ENCODE measurements at places on chromosomes 4 and X.

GRCh38 chr4:177235026-177235425 is 74.6 kb upstream of the NEIL3 start:
- no peak for DNase-seq

DNA sequence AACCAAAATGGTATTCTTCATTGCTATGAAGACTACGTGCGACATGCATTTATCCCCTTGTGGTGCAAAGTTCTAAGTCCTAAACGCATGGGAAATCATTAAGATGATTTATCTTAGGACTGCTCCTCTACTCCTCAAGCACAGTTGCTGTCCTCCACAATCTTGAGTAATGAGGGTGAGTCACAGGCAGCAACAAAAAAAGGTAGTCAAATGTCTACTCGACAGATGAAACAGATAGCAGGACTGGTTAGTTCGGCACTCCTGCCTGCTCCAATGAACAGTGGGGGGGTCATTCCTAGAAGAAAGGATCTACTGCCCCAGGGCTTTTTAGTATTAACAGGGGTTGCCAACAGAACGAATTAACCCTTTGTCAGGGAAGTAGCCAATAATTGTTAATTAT is 233.7 kb upstream of the FGF13 start:
- no peak for DNase-seq

DNA sequence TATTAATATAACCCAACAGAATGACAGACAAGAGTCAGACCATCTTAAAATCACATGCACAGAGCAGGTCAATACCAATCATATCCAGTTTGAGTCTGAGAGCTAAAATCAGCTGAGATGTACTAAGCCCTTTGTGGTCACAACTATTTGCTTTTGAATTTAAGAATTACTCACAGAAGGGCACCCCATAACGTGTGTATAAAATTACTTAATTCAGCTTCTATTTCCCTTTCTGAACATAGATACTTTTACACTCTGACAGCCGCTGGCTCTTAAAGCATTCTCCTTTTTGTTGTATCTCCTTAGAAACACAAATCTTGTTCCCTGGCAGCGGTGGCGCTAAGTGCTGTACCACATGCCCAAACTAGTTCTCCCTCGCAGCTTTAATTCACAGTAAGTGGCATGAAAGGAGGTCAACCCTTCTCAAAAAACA is 14.8 kb upstream of the PPARGC1A start:
- DNase-seq, result peak; percentile 10

DNA sequence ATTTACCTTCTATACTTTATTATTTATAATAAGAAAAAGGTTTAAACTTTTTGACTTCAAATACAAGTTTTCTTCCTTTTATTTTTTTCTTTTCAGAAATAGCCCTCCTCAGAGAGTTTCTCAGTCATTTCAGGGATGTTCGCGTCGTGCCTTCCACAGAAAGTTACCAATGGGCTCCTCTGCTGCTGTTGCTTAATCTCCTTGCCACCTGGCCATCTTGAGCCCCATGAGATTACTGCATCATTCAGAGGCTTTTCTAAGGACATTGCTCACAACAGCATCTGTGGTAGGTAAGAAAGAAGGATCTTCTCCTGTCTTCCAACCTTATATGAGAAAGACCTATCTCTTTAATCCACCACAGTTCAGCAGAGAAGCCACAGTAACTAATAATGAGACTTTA is 1361.9 kb upstream of the ADGRL3 start:
- DNase-seq, result no peak

DNA sequence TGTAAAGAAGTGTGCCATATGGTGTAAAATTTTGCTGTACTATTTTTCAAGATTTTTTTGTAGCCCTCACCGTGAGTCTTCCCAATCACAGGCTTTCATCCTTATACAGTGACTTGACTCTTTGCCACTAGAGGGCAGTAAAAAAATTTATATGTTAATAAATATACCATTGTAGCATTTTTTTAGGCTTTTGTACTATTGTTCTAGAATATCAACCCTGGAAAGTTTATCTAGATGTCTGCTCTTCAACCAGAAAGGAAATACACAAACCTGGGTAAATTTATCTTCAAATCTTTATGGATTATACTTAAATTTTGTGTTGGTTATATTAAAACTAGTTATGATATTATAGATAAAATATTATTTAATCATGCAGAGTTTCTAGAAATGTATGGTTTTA is 235.3 kb downstream of the TENM3 start:
- no peak for DNase-seq

GRCh38 chr4:28391877-28392276 is 1531.2 kb downstream of the STIM2 start:
- no peak for DNase-seq

DNA sequence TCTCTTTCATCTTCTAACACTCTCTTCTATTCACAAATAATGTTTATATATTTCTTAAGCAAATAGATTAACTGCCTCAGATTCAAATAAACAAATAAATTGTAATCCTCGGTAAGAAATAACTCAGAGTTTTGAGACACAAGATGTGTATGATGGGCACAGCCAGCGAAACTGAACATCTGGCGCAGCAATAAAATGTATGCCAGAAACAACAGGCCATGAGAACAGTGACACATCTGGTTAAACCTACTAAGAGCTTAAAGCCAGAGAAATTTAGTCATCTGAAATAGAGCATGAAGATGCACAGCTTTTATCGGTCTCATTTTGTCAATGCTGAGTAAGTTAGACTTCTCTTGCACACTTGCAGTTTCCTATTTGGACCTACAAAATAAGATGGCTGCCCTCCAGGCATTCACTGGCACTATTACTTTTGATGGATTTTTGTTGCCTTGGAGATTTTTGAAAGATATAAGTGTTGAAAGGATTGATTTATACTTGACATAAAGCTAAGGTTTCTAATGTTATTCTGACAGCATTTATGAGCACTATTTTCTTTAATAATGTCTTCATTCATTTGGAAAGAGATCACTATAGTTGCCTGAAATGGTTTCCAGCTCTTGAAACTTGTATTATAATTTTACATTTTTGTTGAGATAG is 1444.0 kb downstream of the PCDH18 start:
- no peak for DNase-seq

GRCh38 chr4:120232050-120232449 is 165.4 kb upstream of the MAD2L1 start:
- DNase-seq, result no peak

DNA sequence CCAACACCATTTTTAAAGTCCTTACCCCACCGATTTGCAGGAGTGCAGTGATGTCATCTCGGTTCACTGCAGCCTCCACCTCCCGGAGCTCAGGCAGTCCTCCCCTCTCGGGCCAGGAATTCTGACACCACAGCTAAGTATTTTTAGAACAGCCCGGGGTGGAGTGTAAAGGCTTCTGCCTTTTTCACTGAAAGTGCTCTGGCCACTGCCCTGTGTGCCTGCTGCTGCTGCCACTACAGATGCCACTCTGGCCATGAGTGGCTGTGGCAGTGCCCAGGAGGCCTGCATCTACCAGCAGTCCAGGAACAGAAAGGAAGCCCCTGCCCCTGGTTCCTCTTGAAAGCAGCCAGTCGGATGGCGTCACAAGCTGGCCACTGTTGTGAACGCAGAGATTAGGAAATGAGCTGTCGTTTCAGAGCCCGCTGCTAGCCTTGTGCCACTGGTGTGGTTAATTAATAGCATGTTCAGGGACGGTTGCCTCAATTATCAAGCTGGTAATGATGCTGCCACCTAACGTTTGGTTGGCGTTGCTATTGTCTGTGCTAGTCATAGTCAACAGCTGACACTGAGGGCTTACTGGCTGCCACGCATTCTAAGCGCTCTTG is 23.6 kb upstream of the TBC1D14 start:
- peak; percentile 52 for DNase-seq

GRCh38 chr4:99458911-99459447 is 23.8 kb upstream of the ADH7 start:
- no peak for DNase-seq

GRCh38 chrX:71870208-71871098 is 40.2 kb upstream of the NHSL2 start:
- DNase-seq, result no peak

- no peak for DNase-seq
Observed at GRCh38 chr4:139655116-139655515, 10.5 kb upstream of the MGST2 start.

- no peak for DNase-seq
Observed at GRCh38 chr4:23660865-23661264, 229.0 kb downstream of the PPARGC1A start.

GRCh38 chr4:88242144-88242543 is 42.2 kb downstream of the PPM1K start:
- no peak for DNase-seq

DNA sequence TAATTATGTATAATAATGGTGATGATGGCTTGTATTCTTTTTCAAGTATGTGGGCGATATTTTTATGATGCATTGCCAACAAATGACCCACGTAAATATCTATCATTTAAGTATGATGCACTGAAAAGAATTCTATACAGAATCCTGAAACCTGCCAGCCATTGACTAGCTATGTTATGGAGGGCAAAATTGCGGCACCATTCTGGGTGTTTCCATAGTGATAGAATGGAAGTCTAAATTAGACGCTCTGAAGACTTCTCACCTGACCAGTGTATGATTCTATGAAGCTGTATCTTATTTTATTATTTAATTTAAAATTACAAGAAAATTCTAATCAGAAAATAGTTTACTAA is 677 bp upstream of the CENPC start:
- no peak for DNase-seq

- no peak for DNase-seq
Observed at GRCh38 chrX:30589146-30589888, 11.8 kb upstream of the TASL start.

DNA sequence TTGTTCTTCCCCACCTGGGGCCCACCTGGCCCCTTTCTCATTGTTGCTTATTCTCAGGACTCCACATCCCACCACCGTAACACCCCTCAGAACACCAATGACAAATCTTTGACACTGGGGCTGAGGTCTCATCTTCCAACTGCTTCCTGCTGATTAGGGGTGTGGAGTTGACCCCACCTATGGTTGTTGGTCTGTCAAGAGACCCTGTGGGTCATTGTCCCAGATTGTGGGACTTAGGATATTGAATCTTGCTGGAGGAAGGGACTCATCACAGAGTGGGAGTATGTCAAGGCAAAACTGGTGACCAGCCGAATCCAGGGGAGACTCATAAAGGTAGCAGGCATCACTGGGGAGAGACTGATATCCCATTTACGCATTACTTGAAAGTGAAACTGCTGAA is 140.2 kb upstream of the PLAC1 start:
- no peak for DNase-seq

DNA sequence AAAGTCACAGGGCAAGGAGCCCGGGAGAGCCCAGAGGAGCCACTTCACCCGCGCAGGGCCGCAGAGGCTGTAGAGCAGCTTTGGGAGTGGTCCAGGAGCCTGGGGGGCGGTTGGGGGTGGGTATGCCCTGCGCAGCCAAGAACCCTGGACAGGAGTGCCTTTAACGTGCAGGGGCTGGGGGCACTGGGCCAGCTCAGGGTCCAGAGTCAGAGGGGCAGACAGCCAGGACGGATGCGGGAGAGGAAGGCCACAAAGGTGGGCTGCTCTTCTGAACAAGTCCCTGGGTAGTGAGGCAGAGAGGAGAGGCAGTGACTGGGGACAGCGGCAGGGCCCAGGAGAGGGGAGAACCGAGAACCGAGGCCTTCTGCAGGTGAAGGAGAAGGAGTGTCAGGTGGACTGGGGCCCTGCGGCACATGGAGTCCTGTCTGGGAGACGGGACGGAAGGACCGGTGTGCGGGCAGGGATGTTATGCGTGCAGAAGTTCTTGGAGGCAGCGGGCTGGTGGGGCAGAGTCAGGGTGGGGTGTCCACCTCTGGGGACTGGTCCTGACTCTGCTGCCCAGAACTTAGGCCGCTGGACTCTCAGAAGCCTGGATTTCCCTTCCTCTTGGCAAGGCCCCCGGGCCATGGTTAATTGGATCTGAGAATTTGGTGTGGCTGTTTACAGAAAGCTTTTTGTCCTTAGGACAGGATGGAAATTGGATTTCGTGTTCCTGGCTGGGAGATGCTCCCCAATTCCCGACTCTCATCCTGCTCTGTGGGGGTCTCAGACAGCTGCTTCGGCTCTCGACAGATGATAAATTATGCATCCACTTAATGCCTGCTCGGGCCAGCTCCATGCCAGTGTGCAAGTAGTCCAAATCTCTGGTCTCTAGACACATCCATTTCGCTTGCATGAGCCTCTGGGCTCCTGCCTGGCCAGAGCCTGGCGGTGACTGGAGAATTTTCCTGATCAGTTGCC is 31.9 kb downstream of the ADRA2C start:
- DNase-seq, result no peak

GRCh38 chr4:161952382-161952781 is 211.4 kb downstream of the FSTL5 start:
- no peak for DNase-seq

DNA sequence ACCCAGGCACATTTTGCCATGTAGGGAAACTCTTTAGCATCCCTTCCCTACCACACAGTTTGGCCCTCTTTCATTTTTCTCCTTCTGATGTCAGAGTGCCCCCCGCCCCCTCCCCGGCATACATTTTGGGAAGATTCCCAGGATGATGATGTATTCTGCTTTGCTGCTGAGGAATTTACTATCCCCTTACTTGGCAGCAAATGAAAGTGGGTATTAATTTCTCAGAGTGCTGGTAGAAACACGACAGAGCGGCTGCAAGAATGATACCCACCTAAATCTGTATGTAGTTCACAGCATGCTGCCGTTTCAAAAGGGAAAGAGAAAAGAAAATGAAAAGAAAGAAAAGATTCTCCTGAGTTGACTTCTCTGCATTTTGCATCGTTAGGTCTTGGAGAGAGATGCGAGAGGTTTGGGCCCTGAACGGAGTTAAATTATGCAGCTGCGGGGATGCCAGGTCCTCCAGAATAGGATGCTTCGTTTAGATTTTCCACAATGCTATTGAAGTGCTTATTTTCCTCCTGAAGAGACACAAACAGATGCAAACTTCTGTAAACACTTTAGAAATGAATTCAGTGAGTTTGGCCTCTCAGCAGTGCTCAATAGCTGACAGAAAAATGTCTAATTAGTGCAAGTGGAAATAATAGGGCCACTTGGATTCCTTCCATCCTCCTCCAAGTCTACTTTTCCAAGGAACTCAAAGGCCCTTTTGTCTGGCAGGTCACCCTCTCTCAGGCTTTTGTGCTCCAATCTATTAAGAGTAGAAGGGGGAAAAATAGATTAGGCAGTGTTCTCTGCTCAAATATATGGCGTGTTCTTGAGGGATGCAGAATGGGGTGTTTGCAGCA is 106.2 kb downstream of the ALPK1 start:
- DNase-seq, result no peak

All from hypothalamus (tissue), 51 donors.